Activated CD8-positive, alpha-beta memory T cell treated with anti-CD3 and anti-CD28 coated beads, Interleukin-2, amount 10 ng/mL, durations not matched to agents 7 days and 5 days (primary cell): ENCODE measurements at places on chromosomes 7 and 10. TPM values are rescaled to one million over a fixed set of nuclear protein-coding genes. Genes with fewer than 3 reads are reported as not detected.

SYT15 gene
- 0.33 TPM for total RNA-seq

DNA sequence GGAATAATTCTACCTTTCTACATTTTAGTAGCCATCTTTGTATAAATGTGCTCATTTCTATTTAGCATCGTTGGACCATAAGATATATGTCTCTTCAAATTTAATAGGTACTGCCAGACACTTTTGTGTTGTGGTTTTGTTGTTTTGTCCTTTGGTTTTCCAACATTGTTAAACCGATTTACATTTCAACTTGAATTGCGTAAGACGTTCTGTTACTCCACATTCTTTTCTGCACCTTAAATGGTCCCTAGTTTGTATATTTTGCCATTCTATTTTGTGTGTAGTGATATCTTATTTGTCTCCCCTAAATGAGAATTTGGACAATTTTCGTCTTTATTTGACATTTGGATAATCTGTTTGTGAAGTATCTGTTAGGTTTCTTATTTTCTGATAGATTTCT lies 1015.6 kb downstream of the NRG3 start:
- no peak for DNase-seq
- no peaks in the 10 kb centered on the region for H3K27me3 ChIP-seq
- H3K27ac ChIP-seq: no peak overlapping the region
- H3K4me1 ChIP-seq: no peaks in the 10 kb centered on the region
- H3K36me3 ChIP-seq: no peaks in the 10 kb centered on the region

DNA sequence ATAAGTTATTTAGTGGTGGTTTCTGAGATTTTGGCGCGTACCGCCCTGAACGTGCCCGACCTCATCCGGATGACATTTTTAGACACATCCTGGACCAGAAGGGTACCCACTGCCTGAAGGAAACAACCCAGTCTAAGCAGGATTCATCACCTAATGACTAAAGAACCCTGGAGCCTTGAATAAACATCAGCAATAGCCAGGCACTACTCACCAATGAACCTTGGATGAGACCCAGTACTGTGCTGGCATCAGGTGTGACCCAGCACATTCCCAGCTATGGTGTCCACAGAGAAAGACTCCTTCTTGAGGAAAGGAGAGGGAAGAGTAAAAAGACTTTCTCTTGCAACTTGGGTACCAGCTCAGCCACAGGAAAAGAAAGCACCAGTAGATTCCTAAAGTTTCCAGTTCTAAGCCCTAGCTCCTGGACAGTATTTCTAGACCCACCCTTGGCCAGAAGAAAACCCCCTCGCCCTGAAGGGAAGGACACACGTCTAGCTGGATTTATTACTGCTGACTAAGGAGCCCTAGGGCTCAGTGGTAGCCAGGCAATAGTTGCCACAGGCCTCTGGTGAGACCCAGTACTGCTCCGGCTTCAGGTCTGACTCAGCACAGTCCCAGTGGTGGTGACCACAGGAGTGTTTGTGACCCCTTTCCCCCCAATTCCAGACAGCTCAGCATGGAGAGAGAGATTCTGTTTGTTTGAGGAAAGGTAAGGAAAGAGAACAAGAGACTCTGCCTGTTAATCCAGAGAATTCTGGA lies 32.5 kb downstream of the ZNF277 start:
- H3K27ac ChIP-seq: no peak overlapping the region
- DNase-seq: no peak
- H3K4me3 ChIP-seq: no peak overlapping the region
- no peaks in the 10 kb centered on the region for H3K27me3 ChIP-seq
- no peaks in the 10 kb centered on the region for H3K4me1 ChIP-seq
- peaks cover 2% of the 10 kb centered on the region for H3K36me3 ChIP-seq

ELN gene
- total RNA-seq: not detected

GSDME gene
- 0.96 TPM for total RNA-seq

CPN1 gene
- total RNA-seq: not detected

PROSER2 gene
- total RNA-seq: 0.23 TPM

CHRM2 gene
- not detected for total RNA-seq

GRCh38 chr10:125756196-125756595 lies 19.4 kb downstream of the MMP21 start:
- H3K27ac ChIP-seq: no peak overlapping the region
- H3K27me3 ChIP-seq: no peaks in the 10 kb centered on the region
- H3K4me3 ChIP-seq: no peak overlapping the region
- no peak for DNase-seq

- DNase-seq: no peak
- peaks cover 16% of the 10 kb centered on the region for H3K27me3 ChIP-seq
- no peak overlapping the region for H3K27ac ChIP-seq
- H3K4me3 ChIP-seq: no peak overlapping the region
- H3K4me1 ChIP-seq: no peaks in the 10 kb centered on the region
Observed at GRCh38 chr7:157058701-157059100, 48.2 kb upstream of the MNX1 start.

DNA sequence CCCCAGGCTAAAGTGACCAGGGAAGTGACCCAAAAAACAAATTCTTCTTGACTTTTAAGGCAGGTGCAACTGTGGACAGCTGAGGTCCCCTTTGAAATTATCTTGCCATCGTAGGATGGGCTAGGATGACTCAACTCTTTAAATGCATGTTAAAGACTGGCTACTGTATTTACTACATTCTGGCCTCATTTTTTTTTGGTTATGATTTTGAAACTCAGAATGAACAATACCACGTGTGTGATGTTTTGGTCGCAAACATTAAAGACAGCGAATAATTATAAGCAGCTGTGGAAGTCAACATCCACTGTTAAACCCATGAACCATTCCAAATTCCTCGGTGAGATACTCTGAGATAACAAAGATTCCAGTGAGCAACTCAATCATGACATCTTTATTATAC lies 1.2 kb upstream of the SLC13A4 start:
- no peak for DNase-seq
- H3K27ac ChIP-seq: no peak overlapping the region
- H3K36me3 ChIP-seq: no peaks in the 10 kb centered on the region
- no peaks in the 10 kb centered on the region for H3K4me1 ChIP-seq
- H3K27me3 ChIP-seq: peaks cover 24% of the 10 kb centered on the region

- H3K4me1 ChIP-seq: no peaks in the 10 kb centered on the region
- DNase-seq: no peak
- no peak overlapping the region for H3K27ac ChIP-seq
- no peaks in the 10 kb centered on the region for H3K36me3 ChIP-seq
- no peak overlapping the region for H3K4me3 ChIP-seq
Observed at GRCh38 chr10:122649903-122650302, 49.7 kb downstream of the C10orf120 start.

DNA sequence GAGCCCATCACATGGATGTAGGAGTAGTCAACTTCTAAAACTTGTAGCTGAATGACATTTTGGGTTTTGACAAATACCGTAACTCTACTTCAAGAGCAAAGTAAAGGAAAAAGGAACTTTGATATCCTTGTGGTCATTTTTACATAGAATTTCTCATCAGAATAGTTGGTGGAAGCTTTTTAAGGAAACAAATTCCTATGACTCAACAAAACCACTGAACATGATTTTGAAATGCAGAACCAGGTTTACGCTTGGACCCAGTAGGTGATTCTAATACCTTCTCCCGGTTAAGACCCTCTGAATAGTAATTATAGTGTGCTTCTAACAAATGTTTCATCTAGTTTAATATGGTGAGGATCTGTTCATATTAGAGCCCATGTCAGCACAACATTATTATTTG lies 307.8 kb downstream of the GPR37 start:
- H3K27me3 ChIP-seq: no peaks in the 10 kb centered on the region
- no peak overlapping the region for H3K27ac ChIP-seq
- DNase-seq: no peak
- H3K4me3 ChIP-seq: no peak overlapping the region
- no peaks in the 10 kb centered on the region for H3K36me3 ChIP-seq

PNLIPRP3 gene
- not detected for total RNA-seq

GRCh38 chr7:23864973-23865372 lies 155.0 kb downstream of the STK31 start:
- DNase-seq: no peak
- H3K27me3 ChIP-seq: peaks cover 14% of the 10 kb centered on the region
- no peak overlapping the region for H3K4me3 ChIP-seq
- no peaks in the 10 kb centered on the region for H3K4me1 ChIP-seq

DNA sequence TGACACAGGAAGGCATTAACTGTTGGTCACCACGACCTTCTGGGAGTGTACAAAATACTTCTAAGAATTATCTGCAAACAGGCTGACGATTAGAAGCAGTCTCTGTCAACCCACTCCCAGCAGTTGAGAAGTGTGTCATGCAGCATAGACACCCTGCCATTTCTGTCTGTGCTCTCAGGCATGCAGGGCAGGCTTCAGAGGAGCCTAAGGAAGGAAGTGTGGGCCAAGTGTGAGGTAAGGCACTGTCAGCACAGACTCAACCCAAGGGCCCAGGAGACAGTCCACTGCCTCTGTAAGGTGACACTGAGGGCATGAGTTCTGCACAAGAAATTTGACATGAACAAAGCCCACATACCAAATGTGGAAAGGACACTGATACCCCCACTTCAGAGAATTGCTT lies 109.0 kb upstream of the VIPR2 start:
- no peak for DNase-seq
- H3K27ac ChIP-seq: no peak overlapping the region
- no peaks in the 10 kb centered on the region for H3K4me1 ChIP-seq
- H3K27me3 ChIP-seq: no peaks in the 10 kb centered on the region
- H3K36me3 ChIP-seq: no peaks in the 10 kb centered on the region

GRCh38 chr7:4631380-4632179 lies 50.5 kb upstream of the FOXK1 start:
- no peak overlapping the region for H3K27ac ChIP-seq
- H3K4me1 ChIP-seq: no peaks in the 10 kb centered on the region
- no peak overlapping the region for H3K4me3 ChIP-seq
- DNase-seq: no peak
- H3K27me3 ChIP-seq: peaks cover 5% of the 10 kb centered on the region
- no peaks in the 10 kb centered on the region for H3K36me3 ChIP-seq

PLPP4 gene
- not detected for total RNA-seq

GRCh38 chr10:84825330-84825729 lies 496.9 kb downstream of the CCSER2 start:
- H3K27ac ChIP-seq: no peak overlapping the region
- no peaks in the 10 kb centered on the region for H3K27me3 ChIP-seq
- no peak for DNase-seq
- no peaks in the 10 kb centered on the region for H3K4me1 ChIP-seq
- no peak overlapping the region for H3K4me3 ChIP-seq

DNA sequence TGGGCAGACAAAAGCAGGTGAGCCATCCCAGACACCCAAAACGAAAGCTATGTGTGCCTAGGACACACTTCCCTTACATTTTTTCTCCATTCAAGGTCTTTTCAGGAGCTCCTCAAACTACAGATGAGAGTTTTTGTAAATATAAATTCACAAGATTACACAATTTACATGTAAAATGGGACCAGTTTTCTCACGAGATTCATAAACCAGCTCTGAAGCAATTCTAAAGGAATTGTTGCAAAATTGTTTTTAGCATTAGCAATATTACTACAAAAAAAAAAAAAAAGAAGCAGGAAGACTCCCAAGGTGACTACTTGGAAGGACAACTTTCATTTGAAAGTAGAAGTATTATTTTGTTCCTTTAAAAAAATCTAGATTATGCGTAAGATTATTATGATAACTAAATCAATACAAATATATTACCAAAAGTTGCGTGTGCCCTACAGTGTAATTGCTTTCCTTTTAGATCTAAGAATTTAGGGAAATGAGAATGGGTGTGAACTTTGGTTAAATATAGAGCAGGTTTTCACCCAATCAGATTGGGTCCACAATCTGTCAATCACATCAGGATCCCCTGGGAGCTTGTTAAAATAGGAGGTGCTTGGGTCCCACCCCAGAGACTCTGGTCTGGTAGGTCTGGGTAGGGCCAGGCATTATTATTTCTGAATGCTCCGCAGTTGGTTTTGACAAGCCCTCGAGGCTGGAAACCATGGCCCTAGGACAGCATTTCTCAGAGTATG lies 72.2 kb downstream of the TBXAS1 start:
- H3K4me1 ChIP-seq: no peaks in the 10 kb centered on the region
- no peak for DNase-seq
- H3K27ac ChIP-seq: no peak overlapping the region
- H3K4me3 ChIP-seq: no peak overlapping the region

- no peak overlapping the region for H3K27ac ChIP-seq
- no peak overlapping the region for H3K4me3 ChIP-seq
- H3K4me1 ChIP-seq: peaks cover 10% of the 10 kb centered on the region
- H3K36me3 ChIP-seq: peaks cover 5% of the 10 kb centered on the region
- no peak for DNase-seq
Observed at GRCh38 chr7:37491919-37492694, 43.4 kb upstream of the ELMO1 start.

C10orf95 gene
- not detected for total RNA-seq

DENND2A gene
- total RNA-seq: not detected

DNA sequence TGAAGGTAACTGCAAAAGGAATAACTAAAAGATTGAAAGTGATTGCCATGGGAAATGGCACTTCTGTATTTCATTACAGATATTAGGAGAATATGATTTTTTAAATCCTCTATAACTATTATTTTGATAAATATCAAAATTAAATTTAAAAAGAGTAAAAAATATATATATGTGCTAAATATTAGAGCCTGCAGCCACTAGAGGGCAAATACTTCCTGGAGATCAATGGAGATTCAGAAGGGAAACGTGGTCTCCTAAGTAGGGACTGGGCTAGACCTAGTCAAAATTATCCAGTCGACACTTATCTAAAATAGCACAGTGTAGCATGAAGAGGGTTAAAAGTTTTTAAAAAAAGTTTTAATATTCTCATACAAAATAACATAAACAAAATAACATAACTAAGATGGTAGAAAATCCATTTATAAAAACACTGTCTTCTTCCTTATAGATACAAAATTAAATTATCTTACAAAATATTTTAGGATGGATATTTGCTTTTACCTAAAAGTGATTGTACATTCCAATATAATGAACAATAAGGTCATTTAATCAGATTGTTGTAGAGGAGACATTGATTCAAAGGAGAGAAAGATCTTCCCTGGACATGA lies 434.3 kb downstream of the MDFIC start:
- no peaks in the 10 kb centered on the region for H3K36me3 ChIP-seq
- no peaks in the 10 kb centered on the region for H3K27me3 ChIP-seq
- H3K4me1 ChIP-seq: peaks cover 1% of the 10 kb centered on the region
- no peak overlapping the region for H3K4me3 ChIP-seq

EIF5AL1 gene
- 1.8 TPM for total RNA-seq

DNA sequence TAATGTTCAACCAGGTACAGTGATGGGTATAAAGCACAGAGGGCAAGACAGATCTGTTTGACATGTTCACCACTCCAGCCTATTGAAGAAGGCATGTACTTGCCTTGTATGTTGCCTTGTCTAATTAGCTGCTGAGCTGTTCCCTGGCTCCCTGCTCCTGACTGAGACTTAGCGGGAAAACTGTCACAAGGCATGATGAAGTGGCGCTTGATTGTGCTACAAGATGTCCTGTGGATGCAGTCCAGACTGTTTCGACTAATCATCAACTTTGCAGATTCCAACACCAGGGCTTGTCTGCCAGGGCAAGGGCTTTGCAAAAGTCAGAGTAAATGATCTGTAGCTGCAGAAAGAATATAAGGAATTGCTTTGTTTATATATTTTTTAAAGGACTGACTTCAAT lies 136.2 kb upstream of the NRBF2 start:
- H3K27me3 ChIP-seq: peaks cover 18% of the 10 kb centered on the region
- no peaks in the 10 kb centered on the region for H3K36me3 ChIP-seq
- H3K4me1 ChIP-seq: peaks cover 22% of the 10 kb centered on the region

- no peak overlapping the region for H3K4me3 ChIP-seq
- no peaks in the 10 kb centered on the region for H3K4me1 ChIP-seq
- no peak for DNase-seq
Observed at GRCh38 chr7:19491821-19492452, 216.9 kb downstream of the POLR1F start.
